ENCODE measurements at places on chromosomes 16 and 17.

- DNase-seq = no peak
Observed at GRCh38 chr17:58837699-58838098, 82.0 kb downstream of the PPM1E start.

GRCh38 chr16:51940183-51940582 lies 606.8 kb downstream of the TOX3 start:
- no peak for DNase-seq

DNA sequence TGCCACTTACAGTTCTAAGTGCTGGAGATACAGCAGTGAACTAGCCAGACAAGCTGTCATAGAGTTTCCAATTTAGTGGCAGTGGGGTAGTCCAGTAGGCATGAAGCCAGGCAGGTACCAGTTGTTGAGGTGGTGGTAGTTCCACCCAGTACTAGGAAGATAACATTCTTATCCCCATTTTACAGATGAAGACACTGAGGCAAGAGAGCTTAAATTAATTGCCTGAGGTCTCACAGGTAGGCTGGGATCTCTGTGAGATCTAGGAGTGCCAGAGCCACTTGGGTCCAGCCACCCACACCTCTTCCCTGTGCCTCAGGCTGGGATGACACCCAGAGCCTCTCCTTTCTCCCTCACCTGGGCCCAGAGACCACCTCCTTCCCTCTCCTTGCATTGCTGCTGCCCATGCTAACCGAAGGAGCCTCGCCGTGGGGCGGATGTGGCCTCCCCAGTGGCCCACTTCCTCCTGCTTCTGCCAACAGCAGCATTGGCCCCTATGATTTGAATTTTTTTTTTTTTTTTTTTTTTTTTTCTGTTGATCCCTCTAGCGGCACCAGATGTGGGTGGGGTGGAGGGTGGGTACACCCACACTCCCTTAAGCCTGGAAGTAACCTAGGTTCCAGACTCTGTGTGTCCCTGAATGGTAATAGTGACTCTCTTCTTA lies 114.0 kb downstream of the PRKCB start:
- peak; percentile 76 for DNase-seq

DNA sequence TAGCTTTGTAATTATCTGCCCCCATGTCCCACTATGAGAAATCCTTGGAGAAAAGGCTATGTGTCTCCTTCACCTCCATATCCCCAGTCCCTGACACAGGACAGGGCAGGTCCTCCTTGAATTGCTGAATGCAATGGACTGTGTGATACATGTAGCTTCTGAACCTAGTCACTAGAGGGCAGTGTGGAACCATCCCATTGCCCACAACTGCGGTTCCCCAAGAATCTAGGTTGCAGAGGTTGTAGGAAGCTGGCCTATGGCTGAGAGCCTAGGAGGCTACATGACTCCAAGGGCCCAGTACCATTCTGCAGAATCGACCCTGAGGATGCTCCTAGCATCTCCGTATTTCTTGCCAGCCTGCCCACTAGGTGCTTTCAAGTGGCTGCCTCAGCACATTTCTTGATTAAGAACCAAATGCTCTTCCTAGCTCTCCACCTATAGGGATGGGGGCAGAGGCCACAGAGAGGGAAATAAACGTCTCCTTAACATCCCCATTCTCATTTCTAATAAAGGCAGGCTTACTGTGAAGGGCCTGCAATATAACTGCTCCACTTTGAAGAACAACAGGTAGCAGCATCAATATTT lies 394.0 kb downstream of the CA10 start:
- DNase-seq = peak; percentile 13

DNA sequence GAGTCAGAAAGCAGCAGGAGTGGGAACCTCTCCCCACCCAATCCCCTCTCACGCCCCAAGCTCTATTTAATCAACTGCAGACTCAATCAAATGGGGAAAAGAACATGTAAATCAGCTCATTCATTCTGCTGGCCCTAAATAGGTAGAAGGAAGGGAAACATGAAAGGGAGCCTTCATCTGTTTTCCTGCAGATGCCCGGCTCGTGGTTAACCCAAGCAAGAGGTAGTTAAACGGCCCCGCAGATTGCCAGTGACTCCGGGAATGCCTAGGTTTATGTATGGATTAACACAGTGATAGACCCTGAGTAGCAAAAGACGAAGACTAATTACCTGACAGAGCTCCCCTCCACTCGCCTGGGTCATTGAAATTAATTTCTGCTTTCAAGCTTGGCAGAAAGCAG lies 542.0 kb downstream of the WWOX start:
- no peak for DNase-seq

- DNase-seq = no peak
Observed at GRCh38 chr17:36464765-36465088, 21.8 kb upstream of the ZNHIT3 start.

GRCh38 chr16:85988723-85989313 lies 89.9 kb downstream of the IRF8 start:
- no peak for DNase-seq

- no peak for DNase-seq
Observed at GRCh38 chr17:17367931-17368330, 64.8 kb downstream of the NT5M start.

DNA sequence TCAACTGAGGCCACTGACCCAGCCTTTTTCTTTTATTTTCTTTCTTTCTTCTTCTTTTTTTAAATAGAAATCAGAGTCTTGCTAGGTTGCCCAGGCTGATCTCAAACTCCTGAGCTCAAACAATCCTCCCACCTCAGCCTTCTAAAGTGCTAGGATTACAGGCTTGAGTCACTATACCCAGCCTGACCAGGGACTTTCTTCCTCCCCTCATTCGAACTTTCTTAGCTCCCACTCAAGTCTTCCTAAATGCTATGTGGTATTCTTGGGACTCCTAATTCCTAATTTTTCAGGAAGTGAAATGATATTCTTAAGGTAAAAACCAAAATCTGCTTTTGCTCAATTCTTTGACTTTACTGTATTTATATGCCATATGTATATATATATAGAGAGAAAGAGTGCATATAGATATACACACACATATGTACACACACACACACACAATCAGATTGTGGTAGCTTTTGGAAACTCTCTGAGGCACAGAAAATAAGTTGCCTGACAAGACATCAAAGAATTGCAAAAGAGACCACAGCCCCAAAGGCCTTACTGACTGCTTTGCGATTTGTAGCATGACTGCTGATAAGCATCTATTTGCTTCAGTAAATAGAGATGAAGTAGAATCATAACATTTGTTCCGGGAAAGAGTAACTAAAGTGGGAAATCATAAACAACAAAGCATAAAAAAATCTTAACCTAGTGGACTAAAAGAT lies 9.5 kb upstream of the AMZ2 start:
- no peak for DNase-seq

DNA sequence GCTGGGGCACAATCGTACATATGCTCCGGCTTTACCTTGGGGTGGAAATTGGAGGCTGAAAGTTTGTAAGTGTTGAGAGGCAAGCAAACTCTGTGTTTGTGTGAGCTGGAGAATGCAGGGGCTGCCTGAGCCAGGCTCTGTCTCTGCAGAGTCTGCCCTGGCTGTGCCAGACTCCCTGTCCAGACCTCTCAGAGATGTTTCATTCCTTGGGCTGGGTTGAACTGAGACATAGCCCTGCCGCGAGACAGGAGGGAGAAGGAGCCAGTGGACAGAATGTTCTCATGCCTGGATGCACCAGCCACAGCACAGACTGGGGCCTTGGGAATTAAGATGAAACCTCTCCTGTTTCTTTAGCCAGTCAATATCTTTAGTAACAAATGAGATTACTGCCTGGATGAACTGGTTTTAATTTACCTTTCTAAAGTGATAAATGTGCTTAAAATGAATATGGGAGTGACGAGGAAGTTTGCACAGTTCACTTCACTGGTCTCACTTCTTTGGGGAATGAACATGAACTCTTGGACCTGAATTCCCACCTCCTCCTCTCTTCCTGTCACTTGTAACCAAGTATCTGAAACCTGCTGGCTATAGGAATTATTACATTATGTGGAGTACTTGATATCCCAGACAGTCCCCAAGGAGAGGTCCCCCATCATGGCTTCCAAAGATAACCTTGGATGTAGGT lies 40.1 kb downstream of the YPEL2 start:
- DNase-seq = peak; percentile 63

DNA sequence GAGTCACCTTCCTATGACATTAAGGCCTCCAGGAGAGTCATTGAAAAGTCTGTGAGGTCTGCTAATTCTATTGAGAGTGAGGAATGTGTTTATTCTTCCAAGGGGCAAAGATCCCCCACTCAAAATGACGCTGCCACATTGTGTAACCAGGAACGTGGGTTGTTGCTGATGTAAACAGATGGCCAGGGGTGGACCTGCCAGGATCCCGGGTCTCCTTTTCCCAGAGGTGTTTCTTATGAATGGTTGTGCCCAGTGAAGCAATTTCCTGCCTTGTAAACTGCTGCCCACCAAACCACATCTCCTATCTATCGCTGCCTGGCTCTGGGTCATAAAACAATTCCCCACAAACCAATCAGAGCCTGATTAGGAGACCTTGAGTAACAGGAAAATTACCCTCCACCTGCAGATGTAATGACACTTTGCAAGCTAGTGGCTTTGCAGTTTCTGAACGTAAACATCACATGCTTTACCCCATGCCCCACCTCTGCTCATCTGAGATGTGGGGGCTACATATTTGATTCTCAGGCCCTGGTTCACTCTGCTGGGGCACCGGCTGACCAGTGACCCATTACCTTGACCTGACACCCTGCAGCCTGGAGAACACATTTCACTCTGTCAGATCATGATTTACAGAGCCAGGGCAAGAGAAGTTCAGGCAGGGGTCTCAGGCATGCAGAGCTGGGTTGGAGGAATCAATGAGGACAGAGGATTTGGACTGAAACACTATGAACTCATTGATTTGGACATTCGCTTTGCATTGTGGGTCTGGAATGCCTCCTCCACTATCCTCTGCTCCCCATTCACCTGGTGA lies 33.1 kb upstream of the DDX52 start:
- no peak for DNase-seq

GRCh38 chr17:21243516-21244303 lies 9.5 kb downstream of the NATD1 start:
- DNase-seq = no peak

DNA sequence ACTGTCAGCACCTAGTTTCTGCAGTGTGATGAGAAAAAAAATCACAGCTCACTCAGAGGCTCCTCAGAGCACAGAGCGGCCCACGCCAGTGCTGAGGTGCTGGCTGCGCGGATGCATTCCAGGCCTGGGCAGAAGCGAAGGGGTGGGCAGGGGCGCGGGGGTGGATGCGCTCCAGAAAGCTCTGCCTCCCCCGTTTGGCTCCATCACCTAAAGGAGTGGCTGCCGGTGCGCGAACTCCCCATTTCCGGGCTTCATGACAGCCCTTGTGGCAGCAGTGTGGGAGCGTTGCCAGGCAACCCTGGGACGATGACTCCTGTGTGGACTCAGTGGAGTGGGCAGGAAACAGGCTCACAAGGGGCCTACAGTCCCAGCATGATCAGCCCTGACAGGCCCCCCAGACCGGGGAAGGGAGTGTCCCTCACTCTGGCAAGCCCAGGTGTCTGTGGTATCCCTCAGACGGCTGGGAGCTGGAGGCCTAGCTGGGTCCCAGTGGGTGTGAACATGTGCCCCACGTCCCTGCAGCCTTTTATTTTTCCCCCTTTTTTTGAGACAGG lies 32.8 kb upstream of the NUDT16L1 start:
- DNase-seq = peak; percentile 85

DNA sequence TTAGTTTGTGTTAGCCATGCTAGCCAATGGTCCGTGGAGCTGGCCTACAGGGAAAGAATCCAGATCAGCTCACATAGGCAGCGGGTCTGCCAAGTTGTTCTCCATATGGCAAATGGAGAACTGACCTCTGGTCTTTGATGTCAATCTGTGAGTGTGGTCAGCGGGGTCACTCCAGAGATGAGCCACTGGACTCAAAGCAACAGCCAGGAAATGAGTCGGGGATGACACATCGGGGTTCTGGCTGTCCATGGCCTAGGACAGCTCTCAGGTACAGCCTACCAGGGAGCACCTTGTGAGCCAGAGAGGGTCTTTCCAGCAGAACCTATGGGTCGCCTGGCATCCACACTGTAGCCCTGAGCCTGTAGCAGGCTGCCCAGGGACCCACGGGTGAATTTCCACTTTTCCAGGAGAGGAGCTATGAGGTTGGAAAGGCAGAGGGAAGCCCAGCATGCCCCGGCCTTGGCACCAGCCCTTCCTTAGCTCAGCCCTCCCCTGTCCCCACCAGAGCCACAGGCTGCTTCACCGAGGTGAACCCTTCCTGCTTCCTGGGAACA lies 203.0 kb upstream of the TNRC6C start:
- no peak for DNase-seq

DNA sequence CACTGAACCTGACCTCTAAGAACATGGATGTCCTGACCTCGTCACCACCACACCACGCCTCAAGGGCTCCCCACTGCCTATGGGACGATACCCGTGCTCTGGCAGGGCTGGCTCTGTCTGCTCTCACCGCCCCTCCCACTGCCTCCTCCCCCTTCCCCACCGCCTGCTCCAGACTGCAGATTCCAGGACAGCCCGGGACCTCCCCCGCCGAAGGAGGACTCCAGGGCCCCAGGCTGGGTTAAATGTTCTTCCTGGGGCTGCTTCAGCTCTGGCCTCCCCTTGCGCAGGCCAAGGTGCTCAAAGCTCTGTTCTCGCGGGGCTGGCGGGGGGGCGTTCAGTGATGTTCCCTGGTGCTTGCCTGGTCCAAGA lies 3.1 kb downstream of the NPW start:
- no peak for DNase-seq

DNA sequence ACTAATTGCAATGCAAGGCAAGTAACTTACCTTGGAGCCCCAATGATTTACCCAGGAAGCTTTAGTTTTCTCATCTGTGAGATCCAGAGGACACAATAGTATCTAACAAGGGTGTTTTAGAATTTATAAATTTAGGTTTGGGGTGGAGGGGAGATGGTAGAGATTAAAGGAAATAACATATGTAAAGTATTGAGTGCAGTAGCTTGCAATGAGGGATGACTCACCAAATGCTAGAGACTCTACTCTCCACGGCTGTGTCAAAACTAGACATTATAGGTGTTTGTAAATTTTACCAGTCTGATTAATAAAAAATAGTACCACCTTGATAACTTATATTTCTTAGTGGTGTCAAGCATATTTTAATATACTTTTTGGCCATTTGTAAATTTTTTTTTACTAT lies 3.7 kb upstream of the ABCA9 start:
- no peak for DNase-seq

- DNase-seq = no peak
Observed at GRCh38 chr17:34110315-34110714, 144.8 kb upstream of the CCL2 start.

DNA sequence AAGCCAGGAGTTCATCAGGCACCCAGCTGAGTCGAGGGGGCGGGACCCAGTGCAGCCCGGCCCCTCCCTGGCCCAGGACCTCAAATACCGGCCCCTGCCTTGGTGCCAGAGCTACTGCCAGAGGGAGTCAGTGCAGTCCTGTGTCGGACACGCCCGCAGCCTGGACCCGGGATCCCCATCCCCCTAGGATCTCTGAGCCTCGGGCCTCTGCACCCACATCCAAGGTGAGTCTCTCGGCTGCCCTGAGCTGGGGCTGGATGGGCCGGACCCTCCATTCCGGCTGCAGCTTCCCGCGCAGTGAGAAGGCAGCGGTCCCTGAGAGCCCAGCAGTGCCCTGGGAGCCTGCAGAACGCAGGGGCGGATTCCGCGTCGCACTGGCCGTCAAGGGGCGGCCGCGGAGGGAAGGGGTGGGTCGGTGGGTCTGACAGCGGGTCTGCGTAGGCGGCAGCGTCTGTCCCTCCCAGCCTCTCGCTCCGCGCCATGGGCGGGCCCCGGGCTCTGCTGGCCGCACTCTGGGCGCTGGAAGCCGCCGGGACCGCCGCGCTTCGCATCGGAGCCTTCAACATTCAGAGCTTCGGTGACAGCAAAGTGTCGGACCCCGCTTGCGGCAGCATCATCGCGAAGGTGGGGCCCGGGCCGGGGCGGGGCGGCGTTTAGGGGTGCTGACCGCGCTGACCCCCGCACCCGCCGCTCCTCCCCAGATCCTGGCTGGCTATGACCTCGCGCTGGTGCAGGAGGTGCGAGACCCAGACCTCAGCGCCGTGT lies at the start of gene DNASE1L2:
TSS of gene DNASE1L2 (plus strand) at position 108 of the 765 bp plus-strand sequence. CDS start at position 481, 373 bp downstream.
- peak; percentile 50 for DNase-seq

All from right cardiac atrium (tissue), 5 donors.